ENCODE measurements at places on chromosomes 4 and X. TPM values are rescaled to one million over a fixed set of nuclear protein-coding genes. Genes with fewer than 3 reads are reported as not detected.
A peak's percentile ranks its signal among the peaks of the same experiment; 100 is the strongest.

DNA sequence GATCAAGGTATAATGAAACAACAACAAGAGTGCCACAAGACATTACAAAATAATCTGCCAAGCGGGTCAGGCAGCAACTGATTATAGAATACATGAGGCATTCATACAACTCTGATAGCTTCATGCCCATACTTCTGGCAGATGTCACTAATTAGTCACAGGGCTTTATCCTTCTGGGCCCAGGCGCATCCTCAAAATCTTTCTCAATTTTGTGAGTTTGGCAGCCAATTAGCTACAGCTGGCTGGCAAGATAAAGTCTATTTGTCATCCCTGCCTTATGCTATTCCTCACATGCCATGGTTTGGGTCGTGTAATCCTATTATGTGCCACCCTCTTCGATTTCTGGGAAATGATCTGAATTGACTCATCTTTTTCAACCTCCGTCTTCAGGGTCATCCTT is 254.3 kb downstream of the PACRGL start:
- DNase-seq = no peak

Gene PPARGC1A
- 0.86 TPM for total RNA-seq

Gene GAGE2A
- total RNA-seq = not detected

GRCh38 chrX:49039598-49040375 is 3.4 kb downstream of the TFE3 start:
- DNase-seq = peak; percentile 97

Gene KIT
- total RNA-seq = 5.5 TPM

Gene SSX4
- not detected for total RNA-seq

Gene SLC35A2
- total RNA-seq = 17.1 TPM

Gene CFI
- total RNA-seq = 18.4 TPM

Gene RGS12
- total RNA-seq = 11.7 TPM

All from fibroblast of villous mesenchyme (primary cell).